ENCODE measurements at places on chromosomes 12 and 14.

DNA sequence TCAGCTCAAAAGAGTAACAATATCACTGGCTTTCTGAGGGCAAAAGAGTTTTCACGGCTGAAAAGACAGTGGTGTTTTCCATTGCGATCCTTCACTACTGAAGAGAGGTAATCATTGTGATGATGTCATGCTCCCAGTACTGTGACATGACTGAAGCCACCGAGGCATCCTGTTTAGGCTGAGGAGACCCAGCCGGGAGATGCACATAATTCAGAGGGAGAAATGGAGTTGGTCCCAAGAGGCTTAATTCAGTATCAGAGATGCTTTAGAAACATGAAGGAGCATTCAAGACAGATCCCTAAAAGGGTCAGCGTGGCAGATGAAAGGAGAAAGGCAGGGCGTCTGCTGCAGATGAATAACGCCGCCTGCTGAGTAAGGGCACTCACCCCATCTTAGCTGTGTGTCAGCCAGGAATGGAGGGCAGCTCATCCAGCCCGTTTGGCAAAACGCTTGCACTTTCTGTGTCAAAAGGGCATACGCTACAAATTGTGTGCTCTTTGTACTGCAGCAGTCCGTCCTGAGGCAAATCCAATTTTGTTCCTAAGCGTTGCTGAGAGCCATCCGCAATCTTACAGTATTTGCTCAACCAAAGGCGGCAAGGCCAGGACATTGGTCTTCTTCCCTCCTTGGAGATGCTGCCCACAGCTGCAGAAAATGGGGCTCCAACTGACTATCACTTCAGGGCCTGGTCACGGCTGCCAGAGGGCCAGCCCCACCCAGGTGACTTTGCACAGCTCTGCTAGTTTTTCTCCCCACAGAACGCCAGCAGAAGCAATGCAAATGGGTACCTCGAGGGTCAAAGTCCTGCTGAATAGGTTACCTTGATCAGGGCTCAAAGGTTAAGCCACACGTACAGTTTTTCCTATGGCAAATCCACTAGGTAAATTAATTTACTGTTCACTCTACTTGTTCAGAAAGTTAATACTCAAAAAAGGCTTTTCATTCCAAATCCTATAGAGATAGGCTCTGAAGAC lies 23.5 kb downstream of the CCDC92 start:
- no peak for DNase-seq

- DNase-seq, result no peak
Observed at GRCh38 chr12:3644104-3644503, 108.8 kb downstream of the CRACR2A start.

- DNase-seq, result no peak
Observed at GRCh38 chr12:7542813-7543212, 39.2 kb upstream of the CD163 start.

DNA sequence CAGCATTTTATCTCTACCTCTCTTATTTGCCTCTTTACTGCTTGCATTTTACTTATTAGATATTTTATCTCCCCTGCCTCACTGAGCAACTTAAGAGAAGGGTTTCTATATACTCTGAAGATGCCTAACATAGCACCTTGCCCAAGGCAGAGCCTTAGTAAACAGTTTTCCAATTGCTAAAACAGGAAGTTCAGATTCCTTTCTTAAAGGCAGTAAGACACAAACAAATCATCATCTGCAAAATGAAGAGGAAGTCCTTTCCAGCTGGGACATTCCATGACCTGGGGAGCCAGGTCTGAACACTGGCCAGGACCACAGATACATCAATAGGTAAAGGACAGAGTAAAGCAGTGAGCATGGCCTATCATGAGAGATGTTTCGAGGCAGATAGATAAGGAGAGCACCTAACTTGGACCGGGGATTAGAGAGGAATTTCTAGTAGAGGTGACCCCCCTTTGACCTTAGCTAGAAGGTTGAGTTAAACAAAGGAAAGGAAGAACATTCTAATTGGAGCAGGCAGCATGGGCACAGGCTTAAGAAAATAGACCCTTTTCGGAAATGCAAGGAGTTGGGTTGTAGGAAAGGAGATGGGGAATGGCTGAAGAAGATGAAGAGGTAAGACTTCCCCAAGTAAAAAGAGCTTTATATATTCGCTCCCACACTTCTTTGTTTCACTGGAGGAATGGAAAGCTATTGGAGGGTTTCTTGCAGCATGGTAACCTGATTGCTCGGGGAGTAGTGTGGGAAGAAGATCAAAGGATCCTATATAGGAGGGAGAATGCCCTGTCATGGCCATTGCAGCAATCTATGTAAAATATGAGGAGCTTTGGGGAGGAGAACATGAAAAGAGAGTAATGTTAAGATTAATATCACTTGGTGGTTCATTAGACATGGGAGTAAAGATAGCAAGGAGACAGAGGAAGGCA lies 94.8 kb downstream of the PHLDA1 start:
- no peak for DNase-seq

GRCh38 chr12:65826353-65827171 lies 2.3 kb downstream of the HMGA2 start:
- DNase-seq, result peak; percentile 71

DNA sequence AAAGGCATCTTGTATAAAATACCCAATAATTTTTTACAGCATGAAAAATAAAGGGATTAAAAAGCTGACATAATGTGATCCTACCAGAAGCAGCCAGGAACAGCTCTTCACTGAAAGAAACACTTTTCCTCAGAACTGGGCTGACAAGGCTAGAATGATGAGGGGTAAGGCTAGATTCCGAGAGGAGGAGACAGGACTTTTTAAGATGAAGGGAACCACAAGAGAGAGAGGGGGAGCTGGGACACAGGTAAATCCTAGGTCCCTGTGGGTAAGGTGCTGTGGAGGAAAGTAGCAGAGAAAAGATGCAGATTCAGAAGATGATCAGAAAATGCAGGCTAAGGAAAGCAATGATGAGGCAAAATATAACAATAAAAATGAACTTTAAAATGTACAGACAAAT lies 29.5 kb downstream of the C2CD5 start:
- no peak for DNase-seq

GRCh38 chr14:56224229-56224628 lies 106.0 kb downstream of the PELI2 start:
- no peak for DNase-seq

GRCh38 chr14:33186656-33187055 lies 248.0 kb downstream of the NPAS3 start:
- DNase-seq, result no peak

GRCh38 chr14:95221531-95221930 lies 64.2 kb upstream of the DICER1 start:
- DNase-seq, result no peak

DNA sequence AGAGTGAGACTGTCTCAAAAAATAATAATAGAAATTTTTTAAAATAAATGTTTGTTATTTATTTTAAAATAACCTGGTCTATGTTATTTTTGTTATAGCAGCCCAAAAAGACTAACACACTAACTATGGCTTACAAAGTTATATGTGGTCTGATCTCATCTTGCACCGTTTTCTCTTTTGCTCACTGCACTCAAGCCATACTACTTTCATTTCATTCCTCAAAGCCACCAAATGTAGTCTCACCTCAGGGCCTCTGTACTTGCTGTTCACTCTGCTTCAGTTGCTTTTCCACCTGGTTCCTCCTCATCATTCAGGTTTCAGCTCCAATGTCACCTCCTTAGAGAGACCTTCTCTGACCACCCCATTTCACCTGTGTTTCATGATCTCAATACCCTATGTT lies 55.2 kb upstream of the MDM1 start:
- no peak for DNase-seq
